ENCODE measurements at places on chromosomes 13 and 19.

DNA sequence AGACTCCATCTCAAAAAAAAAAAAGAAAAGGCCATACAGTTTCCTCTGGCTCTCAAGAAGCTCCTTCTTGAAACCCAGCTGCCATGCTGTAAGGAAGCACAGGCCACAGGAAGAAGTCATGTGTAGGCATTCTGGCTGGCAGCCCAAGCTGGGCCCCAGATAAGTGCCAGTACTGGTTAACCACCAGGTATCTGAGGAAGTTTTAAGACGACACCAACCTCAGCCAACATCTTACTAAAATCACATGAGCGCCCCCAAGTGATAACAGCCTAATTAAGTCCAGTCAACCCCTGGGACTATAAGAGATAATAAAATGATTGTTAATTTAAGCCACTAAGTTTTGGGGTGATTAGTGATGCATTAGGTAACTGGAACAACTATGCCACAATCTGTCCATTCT is 27.4 kb upstream of the AKT2 start:
- DNase-seq, result no peak

GRCh38 chr13:51270623-51271415 is 48.6 kb downstream of the FAM124A start:
- DNase-seq, result no peak

DNA sequence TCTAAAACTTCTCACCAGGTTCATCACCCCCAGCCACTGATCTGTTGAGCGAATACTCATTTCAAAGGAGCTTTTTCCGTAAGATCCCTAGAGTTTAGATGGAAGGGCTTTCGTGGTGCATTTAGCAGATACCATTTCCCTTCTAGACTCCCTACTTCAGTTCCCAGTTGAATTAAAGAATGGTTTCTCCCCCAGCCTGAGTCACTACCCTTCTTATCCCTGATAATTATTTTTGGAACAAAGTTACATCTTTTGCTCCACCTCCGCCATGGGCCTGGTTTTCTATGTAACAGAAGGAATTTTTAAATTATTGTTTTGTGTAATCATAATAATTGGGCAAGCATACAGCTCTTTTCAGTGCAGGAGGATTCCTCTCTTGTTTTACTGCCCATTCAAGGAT is 22.0 kb downstream of the USPL1 start:
- no peak for DNase-seq

DNA sequence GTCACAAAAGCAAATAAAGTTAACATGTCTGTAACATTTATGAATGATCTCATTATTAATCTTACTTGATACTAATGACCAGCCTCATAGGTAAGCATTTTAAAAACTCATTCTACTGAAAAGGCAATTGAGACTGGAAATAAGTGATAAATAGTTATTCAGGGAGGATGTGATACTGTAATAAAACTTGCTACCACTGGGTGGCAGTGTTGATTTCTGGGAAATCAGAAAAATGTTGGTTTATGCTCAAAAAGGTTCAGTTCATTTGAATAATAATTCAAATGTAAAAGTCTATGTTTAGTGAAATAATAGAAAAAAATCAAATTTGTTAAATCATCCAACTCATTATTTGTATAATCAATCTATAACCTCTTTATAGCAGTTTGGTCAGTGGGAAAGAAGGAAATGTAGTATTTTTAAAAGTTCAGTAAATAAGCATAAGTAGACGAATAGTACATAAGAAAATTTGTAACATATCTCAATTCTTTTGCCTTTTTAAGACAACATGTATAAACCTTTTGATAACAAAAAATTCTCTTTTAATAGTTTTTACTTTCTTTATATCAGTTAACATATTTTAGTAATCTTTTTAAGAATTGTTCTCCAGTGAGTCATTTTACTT is 9.6 kb downstream of the ABHD13 start:
- no peak for DNase-seq

DNA sequence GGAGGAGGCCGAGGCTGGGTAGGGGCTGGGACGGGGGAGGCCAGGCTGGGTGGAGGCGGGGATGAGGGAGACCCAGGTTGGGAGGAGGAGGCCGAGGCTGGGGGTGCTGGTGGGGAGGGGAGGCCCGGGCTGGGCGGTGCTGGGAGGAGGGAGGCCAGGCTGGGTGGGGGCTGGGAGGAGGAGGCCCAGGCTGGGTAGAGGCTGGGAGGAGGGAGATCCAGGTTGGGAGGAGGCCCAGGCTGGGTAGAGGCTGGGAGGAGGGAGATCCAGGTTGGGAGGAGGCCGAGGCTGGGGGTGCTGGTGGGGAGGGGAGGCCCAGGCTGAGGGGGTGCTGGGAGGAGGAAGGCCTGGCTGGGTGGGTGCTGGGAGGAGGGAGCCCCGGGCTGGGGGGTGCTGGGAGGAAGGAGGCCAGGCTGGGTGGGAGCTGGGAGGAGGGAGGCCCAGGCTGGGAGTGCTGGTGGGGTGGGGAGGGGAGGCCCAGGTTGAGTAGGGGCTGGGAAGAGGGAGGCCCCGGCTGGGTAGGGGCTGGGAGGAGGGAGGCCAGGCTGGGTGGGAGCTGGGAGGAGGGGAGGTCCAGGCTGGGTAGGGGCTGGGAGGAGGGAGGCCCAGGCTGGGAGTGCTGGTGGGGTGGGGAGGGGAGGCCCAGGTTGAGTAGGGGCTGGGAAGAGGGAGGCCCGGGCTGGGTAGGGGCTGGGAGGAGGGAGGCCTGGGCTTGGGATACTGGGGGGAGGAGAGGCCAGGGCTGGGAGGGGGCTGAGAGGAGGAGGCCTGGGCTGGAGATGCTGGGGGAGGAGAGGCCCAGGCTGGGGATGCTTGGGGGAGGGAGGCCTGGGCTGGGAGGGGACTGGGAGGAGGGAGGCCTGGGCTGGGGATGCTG is 10.7 kb downstream of the TPGS1 start:
- no peak for DNase-seq

GRCh38 chr19:32361574-32362317 is 16.3 kb downstream of the ZNF507 start:
- no peak for DNase-seq

DNA sequence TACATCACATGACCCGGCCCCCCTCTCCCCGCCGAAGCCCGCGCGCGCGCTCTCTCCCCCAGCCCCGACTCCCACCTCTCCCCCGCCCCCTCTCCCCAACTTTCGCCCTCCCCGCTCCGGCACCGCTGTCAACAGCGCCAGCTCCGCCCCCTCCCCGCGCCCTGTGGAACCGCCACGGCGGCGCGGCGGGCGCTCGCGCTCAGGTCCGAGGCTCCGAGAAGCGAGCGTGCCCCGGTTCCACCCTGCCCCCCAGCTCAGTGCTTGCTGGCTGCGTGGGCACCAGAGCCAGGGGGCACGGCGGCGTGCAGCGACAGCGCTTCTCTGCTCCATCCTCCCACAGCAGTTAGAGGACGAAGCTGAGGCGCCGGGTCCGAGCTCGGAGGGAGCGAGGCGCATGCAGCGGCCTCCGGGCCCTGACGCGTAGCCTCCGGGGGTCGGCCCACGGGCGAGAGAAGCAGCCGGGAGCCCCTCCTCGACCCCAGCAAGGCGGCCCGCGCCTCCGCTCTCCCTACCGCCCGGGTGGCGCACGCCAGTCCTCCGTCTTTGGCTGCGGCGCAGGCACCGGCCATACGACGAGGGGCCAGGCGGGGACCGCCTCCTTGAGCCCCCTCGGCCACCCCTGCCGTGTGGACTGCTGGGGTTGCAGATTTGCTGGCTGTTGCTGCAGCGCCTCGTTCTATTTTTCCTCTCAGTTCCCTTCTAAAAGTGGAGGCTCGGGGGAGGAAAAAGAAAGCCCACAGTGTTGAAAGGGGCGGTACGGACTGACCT is 109.5 kb downstream of the KCNRG start:
- DNase-seq, result no peak

DNA sequence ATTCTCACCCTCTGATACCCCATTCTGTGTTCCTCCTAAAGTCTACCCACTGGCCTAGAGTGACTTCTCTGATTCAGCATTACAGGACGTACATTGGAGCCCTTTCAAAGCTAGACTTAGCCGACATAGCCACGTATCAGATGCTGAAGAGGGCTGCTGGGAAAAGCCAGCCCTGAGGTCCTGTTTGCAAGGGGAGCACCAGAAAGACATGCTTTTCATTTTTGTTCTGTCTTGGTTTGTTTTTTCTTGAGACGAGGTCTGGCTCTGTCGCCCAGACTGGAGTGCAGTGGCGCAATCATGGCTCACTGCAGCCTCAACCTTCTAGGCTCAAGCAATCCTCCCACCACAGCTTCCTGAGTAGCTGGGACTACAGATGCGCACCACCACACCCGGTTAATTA is 6.3 kb upstream of the ZSWIM4 start:
- DNase-seq, result no peak

DNA sequence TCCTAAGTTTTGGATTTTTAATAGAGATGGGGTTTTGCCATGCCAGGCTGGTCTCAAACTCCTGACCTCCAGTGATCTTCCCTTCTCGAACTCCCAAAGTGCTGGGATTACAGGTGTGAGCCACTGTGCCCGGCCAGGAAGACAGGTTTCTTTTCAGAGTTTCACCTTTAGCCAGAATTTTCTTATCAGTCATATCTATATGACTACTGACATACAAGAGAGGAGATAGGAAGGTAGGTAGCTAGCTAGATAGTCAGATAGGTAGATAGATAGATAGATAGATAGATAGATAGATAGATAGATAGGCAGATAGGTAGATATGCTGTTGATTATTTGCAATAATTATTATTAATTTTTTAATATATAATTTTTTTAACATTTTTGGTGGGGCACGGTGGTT is 7.6 kb downstream of the CBLC start:
- no peak for DNase-seq

- DNase-seq, result no peak
Observed at GRCh38 chr19:31532034-31532433, 182.8 kb upstream of the TSHZ3 start.

GRCh38 chr19:43372462-43372861 is 19.0 kb downstream of the CD177 start:
- no peak for DNase-seq

Data from NCI-H2081 treated with DMSO at 0.1 percent for 48 hours (cell line).